ENCODE measurements at places on chromosomes 11 and 22. TPM values are rescaled to one million over a fixed set of nuclear protein-coding genes. Genes with fewer than 3 reads are reported as not detected.
A peak's percentile ranks its signal among the peaks of the same experiment; 100 is the strongest.

- DNase-seq = no peak
Observed at GRCh38 chr11:1556278-1556902, 15.7 kb downstream of the DUSP8 start.

The CCDC73 gene
- not detected for total RNA-seq

- DNase-seq = no peak
Observed at GRCh38 chr11:11909727-11910126, 68.0 kb downstream of the USP47 start.

DNA sequence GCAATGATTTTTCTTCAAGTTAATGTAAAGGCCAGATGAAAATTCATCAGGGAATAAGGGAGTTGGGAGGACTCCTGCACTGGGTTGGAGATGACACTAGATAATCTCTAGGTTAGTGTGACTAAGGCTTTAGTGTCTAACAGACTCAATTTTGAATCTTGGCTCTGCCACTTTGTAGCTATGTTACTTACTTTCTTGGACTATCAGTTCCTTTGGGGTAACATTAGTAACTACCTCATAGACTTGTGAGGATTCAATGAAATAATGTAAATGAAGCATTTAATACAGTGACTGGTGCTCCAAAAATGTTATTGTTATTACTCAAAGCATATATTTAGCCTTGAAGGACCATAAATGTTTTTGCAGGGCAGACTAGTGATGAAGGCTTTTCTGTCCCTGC, 9.6 kb upstream of the CCDC89 start:
- no peak for DNase-seq

The PIM3 gene
- 130 TPM for total RNA-seq

The LRRC56 gene
- 1.5 TPM for total RNA-seq

DNA sequence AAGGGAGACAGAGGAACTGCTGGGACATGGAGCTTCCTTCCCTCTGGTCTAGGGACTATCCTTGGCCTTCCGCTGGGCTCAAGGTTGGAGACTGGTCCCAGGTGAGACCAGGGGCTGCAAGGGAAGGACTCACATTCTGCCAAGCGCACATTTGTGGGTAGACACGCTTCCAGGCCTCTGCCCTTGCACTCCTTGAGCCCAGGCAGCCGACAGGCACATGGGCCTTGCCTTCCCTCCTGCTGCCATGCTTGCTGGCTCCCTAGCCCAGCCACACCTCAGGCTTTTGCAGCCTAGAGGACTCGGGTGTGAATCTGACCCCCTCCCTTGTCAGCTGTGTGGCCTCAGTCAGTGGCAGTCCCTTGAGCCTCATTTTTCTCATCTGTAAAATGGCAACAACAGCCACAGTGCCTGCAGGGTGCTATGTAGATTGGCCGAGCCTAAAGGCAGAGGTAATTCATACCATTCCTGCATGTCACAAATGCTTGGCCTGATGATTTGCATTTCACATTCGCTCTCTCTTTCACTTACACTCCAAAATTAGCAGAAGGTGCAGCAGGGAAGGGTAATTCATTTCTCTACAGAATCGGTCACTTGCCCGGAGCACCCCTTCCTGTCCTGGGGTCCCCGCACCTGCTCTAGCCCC, 57.6 kb upstream of the NECTIN1 start:
- no peak for DNase-seq

DNA sequence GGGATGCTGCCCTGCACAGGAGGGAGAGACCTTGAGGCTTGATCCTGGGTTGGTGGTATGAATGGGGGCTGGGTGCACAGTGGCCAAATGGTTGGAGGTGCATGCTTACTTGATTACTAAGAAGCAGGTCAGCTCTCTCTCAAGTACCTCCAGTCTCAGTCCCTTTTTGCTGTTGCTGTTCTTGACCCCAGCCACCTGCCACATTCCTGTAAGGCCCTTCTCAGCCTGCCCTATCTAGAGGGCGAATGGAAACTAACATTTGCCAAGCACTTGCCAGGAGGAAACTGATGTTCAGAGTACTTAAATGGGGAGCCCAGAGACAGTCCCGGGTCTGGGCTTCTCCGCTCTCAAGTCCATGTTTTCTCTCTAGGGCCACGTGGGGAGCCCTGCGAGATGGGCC, 39.9 kb downstream of the CABIN1 start:
- DNase-seq = no peak

DNA sequence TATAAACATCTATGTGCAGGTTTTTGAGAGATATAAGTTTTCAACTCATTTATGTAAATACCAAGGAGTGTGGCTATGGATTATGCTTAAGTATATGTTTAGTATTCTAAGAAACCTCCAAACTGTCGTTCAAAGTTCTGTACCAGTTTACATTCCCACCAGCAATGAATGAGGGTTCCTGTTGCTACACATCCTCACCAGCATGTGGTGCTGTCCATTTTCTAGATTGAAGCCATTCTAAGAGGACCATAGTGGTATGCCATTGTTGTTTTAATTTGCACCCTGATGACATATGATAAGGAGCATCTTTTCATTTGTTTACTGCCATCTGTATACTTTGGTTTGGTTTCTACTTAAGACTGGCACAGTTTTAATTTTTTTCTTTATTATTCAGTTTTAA, 2097.9 kb downstream of the LRRC4C start:
- DNase-seq = no peak

DNA sequence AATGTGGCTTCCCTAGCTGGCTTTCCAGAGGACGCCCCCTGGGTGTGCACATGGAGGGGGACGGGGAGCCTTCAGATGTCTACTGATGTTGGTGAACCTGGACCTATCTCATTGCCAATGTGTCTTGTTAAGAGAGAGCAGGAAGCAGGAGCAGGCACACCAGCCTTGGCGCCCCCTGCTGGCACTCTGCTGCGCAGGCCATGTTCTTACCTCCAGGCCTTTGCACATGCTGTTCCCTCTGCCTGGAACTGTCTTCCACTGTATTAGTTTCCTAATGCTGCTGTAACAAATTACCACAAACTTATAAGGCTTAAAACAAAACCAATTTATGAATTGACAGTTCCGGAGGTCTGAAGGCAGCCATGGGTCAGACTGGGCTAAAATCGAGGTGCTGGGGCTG, 23.6 kb upstream of the MN1 start:
- DNase-seq = no peak

GRCh38 chr11:17612221-17613188, 65.4 kb downstream of the OTOG start:
- no peak for DNase-seq

DNA sequence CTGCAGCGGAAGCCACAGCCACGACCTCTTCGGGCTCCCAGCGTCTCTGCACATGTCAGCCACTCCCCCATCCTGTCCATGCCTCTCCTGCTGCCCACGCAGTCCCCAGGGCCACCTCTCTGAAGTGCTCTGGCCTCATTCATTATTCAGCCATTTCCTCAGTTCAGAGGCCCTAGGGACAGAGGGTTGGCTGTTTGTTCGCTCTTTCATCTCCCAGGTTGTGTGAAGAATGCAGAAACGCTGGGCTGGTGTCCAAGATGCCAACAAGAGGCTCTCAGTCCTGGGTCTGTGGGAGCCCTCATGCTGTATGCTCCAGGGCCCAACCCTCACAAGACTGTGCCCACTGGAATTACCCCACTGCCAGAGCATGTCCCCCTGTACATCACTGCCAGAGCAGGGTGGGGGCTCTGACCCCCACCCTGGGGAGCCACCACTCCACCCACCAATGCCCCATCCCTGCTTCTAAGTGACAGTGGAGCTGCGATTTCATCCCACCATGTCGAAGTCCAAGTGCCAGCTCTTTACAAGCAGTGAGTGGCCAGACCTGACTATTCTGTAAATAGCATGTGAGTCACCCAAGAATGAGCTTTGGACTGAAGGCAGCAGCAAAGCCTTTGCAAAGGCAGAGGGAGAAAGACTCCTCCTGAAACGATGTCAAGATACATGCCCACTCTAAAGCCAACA, 209.6 kb downstream of the BUD13 start:
- no peak for DNase-seq

DNA sequence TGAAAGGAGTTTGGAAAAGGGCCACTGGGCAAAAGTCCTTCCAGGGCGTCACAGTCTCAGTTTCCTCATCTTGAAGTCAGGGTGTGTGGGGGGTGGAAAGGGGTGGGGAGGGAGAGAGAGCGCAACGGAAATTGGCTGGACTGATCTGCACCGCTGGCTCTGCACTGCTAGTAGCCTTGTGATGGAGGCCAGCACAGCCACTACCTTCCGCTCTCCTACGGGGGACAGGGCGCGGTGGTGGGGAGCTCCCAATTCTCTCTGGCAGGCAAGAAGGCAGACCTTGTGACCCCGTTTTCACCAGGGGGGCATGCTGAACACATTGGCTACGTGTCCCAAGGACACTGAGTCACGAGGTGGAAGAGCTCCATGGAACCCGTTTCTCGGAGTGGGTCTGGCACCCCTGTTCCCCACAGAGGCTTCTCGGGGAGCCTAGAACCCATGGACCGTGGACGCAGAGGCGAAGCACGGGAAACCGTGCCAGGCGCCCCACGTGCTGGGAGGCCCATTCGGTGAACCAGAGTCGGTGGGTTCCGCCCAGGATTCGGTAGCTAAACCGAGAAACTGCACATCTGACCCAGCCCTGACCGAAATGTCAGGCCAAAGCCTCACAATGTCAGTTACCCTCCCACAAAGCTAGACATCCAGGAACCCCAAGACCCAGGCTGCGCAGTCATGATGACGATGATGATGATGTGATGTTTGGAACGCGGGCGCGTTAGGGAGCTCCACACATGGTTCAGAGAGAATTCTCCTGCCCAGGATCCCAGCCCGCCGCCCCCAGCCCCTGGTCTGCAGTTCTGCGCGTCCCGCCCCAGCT, 28.3 kb upstream of the WNT11 start:
- DNase-seq = peak; percentile 47

The STX3 gene
- total RNA-seq = 17.0 TPM

DNA sequence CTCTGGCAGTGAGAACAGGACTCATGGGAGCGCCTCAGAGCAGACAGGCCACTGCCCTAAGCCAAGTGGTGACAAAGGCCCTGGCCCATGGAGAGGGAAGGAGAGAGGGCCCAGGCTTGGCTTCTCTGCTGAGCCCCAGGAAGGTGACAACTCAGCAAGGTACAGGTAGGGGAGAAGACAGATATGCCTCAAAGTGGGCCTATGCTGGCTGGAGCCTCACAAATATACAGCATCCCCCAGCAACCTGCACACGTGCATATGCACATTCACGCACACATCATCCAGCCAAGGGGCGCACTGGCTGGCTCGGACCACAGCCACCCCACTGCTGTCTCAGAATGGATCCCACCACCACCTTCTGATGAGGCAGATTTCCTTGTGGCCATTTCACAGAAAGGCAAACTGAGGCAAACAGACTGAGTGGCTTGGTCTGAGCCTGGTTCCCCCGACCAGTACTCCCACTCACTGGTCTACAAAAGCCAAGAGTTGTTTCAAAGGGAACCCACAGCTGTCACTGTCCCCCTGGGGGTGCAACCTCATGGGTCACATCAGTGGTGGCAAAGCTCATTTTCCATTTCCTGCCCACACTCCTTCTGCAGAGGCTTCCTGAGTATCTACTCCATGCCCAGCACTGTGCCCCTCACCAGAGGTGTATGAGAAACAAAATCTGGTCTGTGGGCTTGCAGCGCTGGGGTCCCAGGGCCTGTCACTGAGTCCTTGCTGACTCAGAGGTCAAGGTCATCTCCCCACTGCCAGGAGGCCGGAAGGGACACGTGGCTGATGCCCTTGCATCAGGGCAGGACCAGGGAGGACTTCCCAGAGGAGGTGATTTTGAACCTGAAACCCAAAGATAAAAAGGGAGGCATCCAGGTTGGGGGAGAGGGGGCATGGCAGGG, 67.3 kb upstream of the PRR5 start:
- DNase-seq = no peak

DNA sequence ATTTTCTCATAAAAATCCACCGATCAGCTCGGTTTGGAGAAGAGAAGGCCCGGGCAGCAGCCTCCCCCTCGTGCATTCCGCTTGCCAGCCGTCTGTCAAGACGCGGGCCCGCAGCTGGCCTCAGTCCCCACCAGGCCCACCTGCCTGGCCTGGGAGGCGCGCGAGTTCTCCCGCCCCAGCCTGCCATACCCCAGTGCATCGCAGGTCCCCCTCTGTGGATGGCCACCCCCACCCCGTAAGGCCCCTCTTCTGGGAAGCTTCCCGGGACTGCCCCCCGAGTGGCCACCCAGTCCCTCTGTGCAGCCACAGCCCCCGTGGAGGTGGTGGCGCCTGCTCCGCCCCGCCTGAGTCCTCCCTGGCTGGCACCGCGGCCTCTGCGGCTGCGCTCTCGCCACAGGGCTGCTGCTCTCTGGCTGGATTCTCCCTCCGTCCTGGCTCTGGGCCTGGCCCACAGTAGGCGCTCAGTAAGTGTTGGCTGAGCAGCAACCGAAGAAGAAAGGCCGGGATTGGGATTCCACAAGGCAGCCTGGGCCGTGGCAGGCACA, 74.0 kb upstream of the TCF20 start:
- no peak for DNase-seq

The PRDM11 gene
- 13.7 TPM for total RNA-seq

The OR52H1 gene
- total RNA-seq = 0.70 TPM

GRCh38 chr22:30000566-30000965, 79.7 kb upstream of the HORMAD2 start:
- no peak for DNase-seq

The POLD4 gene
- 45.8 TPM for total RNA-seq

GRCh38 chr11:68142028-68142412, 20.8 kb upstream of the CHKA start:
- peak; percentile 36 for DNase-seq

GRCh38 chr22:30894371-30894740, 74.2 kb downstream of the MORC2 start:
- no peak for DNase-seq

GRCh38 chr22:44401783-44402110, 89.0 kb upstream of the SHISAL1 start:
- no peak for DNase-seq

- peak; percentile 73 for DNase-seq
Observed at GRCh38 chr22:46370584-46371291, 35.2 kb downstream of the TRMU start.

DNA sequence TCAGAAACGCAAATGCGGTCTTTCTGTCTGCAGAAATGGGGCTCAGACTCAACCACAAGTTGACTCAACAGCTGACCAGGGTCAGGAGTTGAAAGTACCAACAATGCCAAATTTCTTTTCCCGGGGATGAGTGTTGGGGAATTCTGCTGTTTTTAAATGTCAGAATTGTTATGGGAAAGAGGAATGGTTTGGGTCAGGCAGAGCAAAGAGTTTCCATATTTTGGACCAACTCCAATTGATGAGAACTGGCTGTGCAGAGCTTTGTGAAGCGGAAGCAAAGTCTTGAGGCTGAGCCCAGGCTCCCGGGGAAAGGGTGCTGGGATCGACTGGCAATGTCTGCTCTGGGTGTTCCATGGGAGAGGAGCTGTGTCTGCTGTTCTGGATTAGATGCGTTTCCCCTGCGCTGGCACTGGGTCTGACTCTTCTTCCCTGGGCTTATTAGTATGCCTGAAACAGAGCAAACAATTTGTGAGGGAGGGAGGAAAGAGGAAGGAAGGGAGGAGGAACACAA, 36.2 kb downstream of the TXN2 start:
- no peak for DNase-seq

The HEPHL1 gene
- total RNA-seq = not detected

All from natural killer cell (primary cell).